ENCODE measurements at places on chromosomes 16 and 17. TPM values are rescaled to one million over a fixed set of nuclear protein-coding genes. Genes with fewer than 3 reads are reported as not detected.

ABCC6 gene
- total RNA-seq = 0.23 TPM

PERCC1 gene
- total RNA-seq = not detected

RGS11 gene
- 10.1 TPM for total RNA-seq

TPSB2 gene
- total RNA-seq = 0.46 TPM

ZFPM1 gene
- total RNA-seq = 1.4 TPM

TAC4 gene
- total RNA-seq = not detected

SLC12A3 gene
- not detected for total RNA-seq

PYDC1 gene
- total RNA-seq = 0.92 TPM
